ENCODE measurements at places on chromosomes 13 and 19.

GRCh38 chr13:25118378-25118905 is 22.5 kb downstream of the PABPC3 start:
- H3K4me3 ChIP-seq: no peak overlapping the region
- H3K27ac ChIP-seq: no peak overlapping the region
- no peak for DNase-seq
- no peaks in the 10 kb centered on the region for H3K36me3 ChIP-seq
- peaks cover 55% of the 10 kb centered on the region for H3K27me3 ChIP-seq

DNA sequence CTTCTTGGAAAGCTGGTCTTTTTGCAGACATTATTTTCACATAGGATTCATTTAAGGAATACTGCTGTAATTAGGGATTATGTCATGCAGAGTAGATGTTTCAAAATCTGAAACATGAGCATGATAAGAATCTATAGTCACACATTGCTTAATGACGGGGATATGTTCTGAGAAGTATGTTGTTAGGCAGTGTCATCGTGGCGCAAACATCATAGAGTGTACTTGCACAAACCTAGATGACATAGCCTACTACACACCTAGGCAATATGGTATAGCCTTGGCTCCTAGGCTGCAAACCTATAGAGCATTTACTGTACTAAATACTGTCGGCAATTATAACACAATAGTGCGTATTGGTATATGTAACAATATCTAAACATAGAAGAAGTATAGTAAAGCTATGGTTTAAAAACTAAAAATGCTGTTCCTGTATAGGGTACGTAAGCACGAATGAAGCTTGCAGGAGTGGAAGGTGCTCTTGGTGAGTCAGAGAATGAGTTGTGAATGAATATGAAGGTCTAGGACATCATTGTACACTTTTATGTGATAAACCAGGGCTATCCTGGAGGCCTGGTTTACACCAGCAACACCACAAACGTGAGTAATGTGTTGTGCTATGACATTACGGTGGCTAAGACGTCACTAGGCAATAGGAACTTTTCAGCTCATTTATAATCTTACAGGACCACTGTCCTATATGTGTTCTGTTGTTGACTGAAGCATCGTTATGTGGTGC is 283.1 kb downstream of the MTUS2 start:
- H3K4me1 ChIP-seq: peaks cover 9% of the 10 kb centered on the region
- H3K4me3 ChIP-seq: no peak overlapping the region
- no peaks in the 10 kb centered on the region for H3K27me3 ChIP-seq
- DNase-seq: no peak
- H3K27ac ChIP-seq: no peak overlapping the region
- H3K36me3 ChIP-seq: no peaks in the 10 kb centered on the region

GRCh38 chr13:43339805-43340550 is 316.6 kb downstream of the DNAJC15 start:
- H3K4me3 ChIP-seq: no peak overlapping the region
- no peaks in the 10 kb centered on the region for H3K27me3 ChIP-seq
- H3K4me1 ChIP-seq: no peaks in the 10 kb centered on the region
- DNase-seq: no peak
- no peaks in the 10 kb centered on the region for H3K36me3 ChIP-seq

DNA sequence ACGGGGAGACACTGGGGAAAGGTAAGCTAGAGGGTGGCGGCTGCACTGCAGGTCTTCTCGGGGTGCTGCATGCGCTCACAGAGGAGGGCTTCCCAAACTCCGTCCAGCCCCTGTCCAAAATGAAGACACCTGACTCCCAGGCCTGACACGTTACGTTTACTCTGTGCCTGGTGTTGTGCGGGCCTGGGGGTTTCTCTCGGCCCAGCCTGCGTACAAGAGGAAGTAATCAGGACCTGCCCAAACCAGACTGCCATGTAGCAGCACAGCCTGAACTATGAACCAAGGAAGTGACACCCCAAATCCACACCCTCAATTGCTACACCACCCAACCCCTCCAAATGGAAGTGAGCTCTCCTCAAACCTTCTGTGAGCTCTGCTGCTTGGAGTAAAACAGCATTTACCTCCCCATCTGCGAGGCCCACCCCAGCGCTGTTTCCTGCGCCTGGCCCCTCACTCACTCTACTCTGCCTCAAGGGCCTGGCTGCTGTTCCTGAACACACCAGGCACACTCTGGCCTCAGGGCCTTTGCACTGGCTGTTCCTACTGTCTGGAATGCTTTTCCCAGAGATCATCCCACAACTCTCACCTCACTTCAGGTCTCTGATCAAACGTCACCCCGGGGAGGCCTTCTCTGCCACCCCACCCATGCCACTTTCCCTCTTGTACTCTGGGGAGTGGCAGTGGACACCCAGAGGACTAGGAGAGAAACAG is 3.0 kb downstream of the HSPBP1 start:
- H3K4me1 ChIP-seq: peaks cover 17% of the 10 kb centered on the region
- no peaks in the 10 kb centered on the region for H3K27me3 ChIP-seq
- H3K36me3 ChIP-seq: peaks cover 48% of the 10 kb centered on the region
- H3K27ac ChIP-seq: no peak overlapping the region
- no peak for DNase-seq

All from left ventricle myocardium inferior (tissue), 1 donor.